Transverse colon (tissue), 4 donors: ENCODE measurements at places on chromosomes 12 and 14. TPM values are rescaled to one million over a fixed set of nuclear protein-coding genes. Genes with fewer than 3 reads are reported as not detected.

CLEC4D gene
- not detected for total RNA-seq

ZFHX2 gene
- 0.20 TPM for total RNA-seq

- H3K27me3 ChIP-seq, result peaks cover 9% of the 10 kb centered on the region
- no peaks in the 10 kb centered on the region for H3K36me3 ChIP-seq
- H3K4me1 ChIP-seq, result no peaks in the 10 kb centered on the region
- H3K27ac ChIP-seq, result no peak overlapping the region
Measured at GRCh38 chr14:73244541-73245290, 7.4 kb downstream of the PAPLN start.

GRCh38 chr14:94328196-94328595 is 5.1 kb upstream of the SERPINA6 start:
- H3K27ac ChIP-seq, result no peak overlapping the region
- H3K4me1 ChIP-seq, result peaks cover 3% of the 10 kb centered on the region
- H3K36me3 ChIP-seq, result no peaks in the 10 kb centered on the region

- H3K4me1 ChIP-seq, result peaks cover 5% of the 10 kb centered on the region
- H3K4me3 ChIP-seq, result no peak overlapping the region
- H3K27ac ChIP-seq, result no peak overlapping the region
- DNase-seq, result no peak
- peaks cover 3% of the 10 kb centered on the region for H3K27me3 ChIP-seq
Measured at GRCh38 chr12:51884676-51885229, 3.1 kb upstream of the ANKRD33 start.
